ENCODE measurements at places on chromosomes 11 and 22.

DNA sequence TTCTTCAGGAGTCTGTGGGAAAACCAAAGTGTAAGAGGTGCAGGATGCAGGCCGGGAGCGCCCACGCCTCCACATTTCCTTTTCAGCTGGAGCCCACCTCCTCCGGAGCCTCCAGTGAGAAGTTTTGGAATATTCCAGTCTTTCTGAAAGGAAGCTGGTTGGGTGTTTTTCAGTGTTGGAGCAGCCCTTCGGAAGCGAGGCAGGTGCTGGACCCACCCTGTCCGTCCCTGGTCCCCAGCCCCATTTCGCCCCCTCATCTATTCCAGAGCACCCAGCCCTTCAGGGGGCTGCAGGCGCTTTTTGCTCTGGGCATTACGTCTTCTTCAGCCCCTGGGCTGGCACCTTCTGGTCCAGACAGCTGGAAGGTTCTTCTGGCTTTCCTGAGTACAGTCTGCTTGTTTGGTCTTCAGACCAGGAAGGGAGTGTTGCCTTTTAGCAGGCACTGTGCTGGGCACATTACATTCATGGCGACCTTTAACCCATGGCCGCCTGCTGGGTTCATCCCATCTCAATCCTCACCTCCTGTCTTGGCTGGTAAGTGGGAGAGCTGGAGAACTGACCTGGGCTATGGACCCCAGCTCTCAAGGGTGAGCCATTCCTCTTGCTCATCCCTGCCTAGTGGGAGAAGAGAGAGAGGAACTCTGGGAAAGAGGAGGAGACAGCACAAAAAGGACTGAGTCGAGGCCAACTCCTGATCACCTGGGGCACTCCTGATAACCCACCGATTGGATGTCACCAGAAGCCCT lies 710 bp upstream of the THY1 start:
- DNase-seq: no peak

GRCh38 chr22:48490500-48491411 lies 1336.9 kb downstream of the BRD1 start:
- no peak for DNase-seq

DNA sequence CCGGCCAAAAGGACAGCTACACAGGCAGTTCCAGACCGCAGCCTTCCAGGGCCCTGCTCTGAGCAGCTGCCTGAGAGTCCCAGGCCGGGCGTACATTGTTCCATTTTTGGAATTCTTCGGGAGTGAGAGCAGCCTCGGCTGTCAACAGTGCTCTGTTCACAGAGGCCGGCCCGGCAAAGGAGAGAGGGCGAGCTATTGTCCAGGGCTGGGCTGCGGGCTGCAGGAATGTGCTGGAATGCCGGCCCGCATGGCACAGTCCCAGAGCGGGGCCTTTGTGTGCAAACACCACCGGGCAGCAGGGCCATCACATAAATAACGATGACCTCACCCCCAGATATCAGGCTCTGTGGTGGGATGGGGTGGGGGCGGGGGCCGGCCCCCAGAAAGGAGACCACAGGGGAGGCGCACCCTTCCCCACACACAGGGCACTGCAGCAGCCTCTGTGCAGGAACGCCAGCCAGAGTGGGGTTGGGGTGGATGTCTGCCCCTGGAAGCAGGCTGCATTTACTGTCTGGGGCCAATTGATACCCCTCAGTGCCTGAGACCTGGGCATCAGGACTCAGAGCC lies 15.8 kb downstream of the LINC01488 start:
- DNase-seq: peak; percentile 97

- DNase-seq: peak; percentile 49
These were observed 7.9 kb downstream of the MRPL16 start for GRCh38 chr11:59802639-59803176.

- DNase-seq: no peak
These were observed 54.8 kb upstream of the PRSS23 start for GRCh38 chr11:86745571-86745970.

- peak; percentile 36 for DNase-seq
These were observed 133.0 kb upstream of the C11orf58 start for GRCh38 chr11:16605389-16605893.

- DNase-seq: no peak
These were observed 30.6 kb downstream of the AAMDC start for GRCh38 chr11:77851503-77851902.

- no peak for DNase-seq
These were observed 31.5 kb downstream of the CD44 start for GRCh38 chr11:35170503-35170902.

- no peak for DNase-seq
These were observed 20.2 kb upstream of the PRDM10 start for GRCh38 chr11:130022799-130023198.

GRCh38 chr11:131579932-131580387 lies 209.5 kb downstream of the NTM start:
- DNase-seq: peak; percentile 74

DNA sequence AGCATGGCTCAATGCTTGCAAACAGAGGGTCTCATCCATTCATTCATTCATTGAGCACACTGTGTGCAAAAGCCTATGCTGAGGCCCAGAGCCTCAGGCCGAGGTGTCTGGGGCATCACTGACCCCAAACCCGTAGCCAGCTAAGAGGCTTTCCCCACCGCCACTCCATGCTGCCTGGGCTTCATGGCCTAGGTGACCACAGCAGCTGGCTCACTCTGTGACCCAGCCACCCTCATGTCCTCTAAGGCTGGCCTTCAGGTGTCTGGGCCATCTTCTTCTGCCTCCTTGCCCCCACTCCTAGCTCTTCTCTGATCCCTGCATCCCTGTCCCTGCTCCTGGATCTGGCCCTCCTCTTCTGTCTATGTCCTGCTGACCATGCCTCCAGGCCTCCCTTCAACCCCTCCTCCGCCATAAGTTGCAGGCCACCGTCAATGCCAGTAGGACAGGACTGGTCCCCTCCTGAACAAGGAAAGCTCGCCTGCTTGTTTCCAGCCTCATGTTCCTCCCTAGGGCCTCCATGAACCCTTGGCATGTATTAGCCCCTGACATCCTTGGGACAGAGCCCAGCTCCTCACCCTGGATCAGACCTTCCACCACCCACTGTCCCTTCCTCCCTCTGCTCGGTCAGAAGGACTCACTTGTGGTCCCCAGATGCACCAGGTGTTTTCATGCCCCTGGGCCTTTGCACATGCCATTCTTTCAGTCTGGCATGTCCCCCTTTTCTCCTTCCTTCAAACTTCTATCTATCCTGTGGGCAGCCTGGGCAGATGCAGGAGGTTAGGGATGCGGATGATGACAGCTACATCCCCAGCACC lies 92.8 kb downstream of the MYEOV start:
- no peak for DNase-seq

DNA sequence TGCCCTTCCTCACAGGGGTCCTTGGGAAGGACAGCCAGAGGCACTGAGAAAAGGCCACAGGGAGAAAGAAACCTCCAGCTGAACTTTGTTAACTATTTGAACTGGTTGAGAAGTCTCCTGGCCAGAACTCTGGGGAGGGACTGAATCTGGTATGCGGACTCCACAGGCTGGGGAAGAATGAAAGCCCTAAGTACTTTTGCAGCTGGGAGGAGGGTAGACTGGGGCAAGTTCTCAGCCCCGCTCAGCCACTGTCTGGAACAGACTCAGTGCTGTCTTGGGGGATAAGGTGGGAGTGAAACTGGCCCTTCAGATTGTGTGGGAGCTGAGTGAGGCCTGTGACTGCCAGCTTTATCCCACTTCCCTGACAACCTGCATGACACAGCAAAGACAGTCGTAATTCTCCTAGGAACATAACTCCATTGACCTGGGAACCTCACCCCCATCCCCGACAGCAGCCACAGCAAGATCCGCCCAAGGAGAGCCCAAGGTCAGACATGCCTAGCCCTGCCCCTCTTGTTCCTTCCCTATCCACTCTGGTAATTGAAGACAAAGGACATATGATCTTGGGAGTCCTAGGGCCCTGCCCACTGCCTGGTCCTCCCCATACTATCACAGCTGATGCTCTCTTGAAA lies 475.1 kb upstream of the CNTN5 start:
- DNase-seq: no peak

GRCh38 chr22:46129390-46130041 lies 20.8 kb upstream of the PPARA start:
- no peak for DNase-seq

DNA sequence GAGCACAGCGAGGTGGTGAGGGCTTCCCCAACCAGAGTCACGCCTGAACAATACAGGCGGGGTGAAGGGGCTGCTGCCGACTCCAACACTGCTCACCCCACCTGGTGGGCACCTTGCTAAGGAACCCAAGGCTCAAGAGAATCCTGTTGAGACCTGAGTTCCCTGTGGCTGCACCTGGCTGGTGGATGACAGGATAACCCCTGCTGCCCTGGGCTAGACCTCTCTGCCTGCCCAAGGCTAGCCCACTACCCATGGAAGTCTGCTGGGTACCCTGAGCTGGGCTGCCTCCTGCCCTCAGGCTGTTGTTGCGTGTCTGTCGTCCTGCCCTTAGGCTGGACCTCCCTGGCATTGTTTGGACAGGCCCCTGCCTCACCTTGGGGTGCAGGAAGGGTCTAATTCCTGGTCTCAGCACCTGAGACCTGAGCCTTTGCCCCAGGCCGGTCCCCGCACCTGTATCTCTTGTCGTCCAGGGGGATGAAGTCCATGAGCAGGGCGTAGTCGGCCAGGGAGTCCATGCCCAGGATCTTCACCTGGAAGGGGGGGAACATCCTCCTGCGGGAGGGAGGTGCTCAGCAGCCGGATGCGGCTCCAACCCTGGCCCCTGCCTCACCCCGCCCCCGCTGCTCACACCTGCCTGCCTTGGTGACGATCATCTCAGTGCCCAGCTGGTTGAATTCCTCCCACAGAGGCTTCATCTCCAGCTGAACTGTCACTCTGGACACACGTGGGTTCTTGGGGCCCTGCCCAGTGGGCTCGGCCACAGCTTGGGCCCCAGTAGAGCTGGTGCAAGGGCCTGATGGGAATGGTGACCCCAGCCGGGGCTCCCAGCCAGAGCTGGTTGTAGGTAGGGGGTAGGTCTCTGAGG lies 4.9 kb upstream of the NUDT8 start:
- DNase-seq: no peak

DNA sequence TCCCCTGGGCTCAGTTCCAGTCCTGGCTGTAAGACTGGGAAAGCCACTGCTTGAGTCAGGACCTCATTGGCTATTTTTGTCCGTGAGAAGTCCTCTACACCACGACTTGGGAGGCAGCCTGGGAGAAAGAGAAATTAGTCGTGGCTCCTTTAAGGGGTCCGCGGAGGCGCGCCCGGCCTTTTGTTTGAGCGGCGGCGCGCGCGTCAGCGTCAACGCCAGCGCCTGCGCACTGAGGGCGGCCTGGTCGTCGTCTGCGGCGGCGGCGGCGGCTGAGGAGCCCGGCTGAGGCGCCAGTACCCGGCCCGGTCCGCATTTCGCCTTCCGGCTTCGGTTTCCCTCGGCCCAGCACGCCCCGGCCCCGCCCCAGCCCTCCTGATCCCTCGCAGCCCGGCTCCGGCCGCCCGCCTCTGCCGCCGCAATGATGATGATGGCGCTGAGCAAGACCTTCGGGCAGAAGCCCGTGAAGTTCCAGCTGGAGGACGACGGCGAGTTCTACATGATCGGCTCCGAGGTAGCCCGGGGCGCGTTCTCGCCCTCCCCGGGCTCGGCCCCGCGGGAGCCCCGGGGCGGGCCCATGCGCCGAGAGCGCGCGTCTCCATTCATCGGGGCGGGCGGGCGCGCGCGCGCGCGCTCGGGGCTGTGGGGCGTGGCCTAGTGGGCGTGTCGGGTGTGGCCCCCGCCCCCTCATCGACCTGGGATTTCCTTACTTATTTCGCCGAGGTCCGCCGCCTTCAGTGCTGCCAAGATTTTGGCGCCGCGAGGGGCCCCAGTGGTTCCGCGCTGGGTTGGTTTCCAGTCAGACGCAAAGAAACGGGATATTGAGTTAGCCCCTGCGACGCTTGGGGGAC lies at the start of gene SMARCB1:
SMARCB1 (plus strand) TSS at position 215 of the 848 bp plus-strand sequence; CDS start at position 419, 204 bp downstream.
- DNase-seq: peak; percentile 97

GRCh38 chr11:81092522-81092921 lies 1641.1 kb downstream of the FAM181B start:
- DNase-seq: no peak

DNA sequence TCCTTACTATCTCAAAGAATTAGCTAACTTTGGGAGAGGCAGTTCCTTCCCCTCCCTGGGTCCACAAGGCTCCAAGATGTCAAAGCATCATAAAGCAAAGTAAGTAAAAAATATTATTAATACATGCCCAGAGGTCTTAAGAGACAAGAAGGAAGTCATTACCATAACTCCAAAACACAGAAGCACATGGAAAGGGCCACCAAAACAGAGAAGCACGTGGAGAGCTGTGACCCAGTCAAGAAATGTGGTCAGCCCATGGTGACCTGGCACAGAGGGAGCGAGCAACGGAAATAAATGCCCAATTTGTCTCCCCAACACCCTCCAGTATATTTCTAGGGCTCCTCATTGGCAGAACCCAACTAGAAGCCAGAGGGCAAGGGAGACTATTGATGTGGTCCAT lies 277.5 kb upstream of the API5 start:
- no peak for DNase-seq

DNA sequence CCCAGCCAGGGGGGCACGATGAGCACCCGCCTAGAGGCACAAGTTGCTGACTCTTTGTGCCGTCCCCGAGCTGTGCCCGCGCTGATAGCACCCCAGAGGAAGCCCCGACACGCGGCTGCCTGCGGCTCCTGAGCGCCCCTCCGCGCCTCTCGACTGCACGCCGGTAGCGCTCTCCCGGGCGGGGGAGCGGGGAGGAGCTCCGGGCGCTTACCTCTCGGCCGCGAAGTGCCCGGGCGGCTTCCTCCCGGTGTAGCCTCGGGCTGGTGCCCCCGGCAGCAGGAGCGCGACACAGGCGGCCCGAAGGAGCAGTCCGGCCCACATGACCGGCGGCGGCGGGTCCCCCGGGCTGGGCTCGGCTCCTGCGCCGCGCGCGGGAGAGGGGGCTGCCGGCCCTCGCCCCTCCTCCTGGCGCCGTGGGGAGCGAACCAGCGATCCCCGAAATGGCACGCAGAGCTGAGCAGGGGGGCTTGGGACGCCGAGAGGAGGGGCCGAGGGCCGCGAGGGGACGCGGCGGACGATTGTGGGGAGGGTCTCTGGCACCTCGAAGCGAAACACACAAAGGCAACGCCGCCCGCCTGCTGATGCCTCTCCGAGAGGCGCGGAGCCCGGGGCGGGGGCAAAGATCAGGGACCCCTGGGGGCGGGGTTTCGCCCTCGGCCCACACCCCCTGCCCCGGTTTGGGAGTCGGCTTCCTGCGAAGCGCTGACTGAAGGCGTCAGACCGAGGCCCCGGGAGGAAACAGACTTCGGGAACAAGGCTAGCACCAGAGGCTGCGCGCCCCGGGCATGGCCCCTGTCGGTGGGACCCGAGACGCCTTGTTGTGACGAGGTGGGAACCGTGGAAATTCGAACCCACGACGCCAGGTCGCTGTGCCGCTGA lies at the start of gene VWCE:
VWCE (minus strand) TSS at position 600 of the 879 bp plus-strand sequence; CDS start at position 321, 279 bp downstream.
- peak; percentile 81 for DNase-seq

- DNase-seq: no peak
These were observed 87.3 kb downstream of the WNT11 start for GRCh38 chr11:76119032-76119431.

GRCh38 chr11:107427569-107428180 lies 29.9 kb downstream of the CWF19L2 start:
- no peak for DNase-seq

- peak; percentile 89 for DNase-seq
These were observed 13.0 kb downstream of the MRPL21 start for GRCh38 chr11:68890490-68891231.

- DNase-seq: no peak
These were observed 109.9 kb downstream of the MICAL2 start for GRCh38 chr11:12220305-12220704.

Data from AG08396 (cell line).